Mucosa of gallbladder (tissue), 1 donor: ENCODE measurements at places on chromosomes 6 and 20. TPM values are rescaled to one million over a fixed set of nuclear protein-coding genes. Genes with fewer than 3 reads are reported as not detected.

DNA sequence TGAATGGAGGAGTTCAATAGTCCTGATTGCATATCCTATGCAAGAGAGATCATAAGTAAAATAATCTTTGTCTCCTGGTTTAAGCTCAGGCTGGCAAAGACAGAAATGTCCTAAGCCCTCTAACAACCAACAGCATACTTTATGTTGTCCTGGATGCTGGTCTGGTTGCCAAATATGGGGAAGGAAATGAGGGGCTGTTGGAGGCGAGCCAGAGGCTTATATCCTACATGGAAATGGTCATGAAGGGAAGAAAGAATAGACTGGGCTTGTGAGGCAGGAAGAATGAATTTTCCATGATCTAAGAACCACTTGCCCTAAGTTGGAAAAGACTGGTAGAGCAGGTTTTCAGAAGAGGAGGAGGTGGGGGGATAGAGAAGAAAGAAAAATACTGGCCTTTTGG, 237.1 kb downstream of the SMOC2 start:
- no peak for DNase-seq

MYO6 gene
- total RNA-seq = 107 TPM

- DNase-seq = no peak
These were observed 150.3 kb downstream of the CDK19 start for GRCh38 chr6:110664933-110665332.

GRCh38 chr6:126461045-126461444, 121.1 kb downstream of the CENPW start:
- DNase-seq = no peak

DNA sequence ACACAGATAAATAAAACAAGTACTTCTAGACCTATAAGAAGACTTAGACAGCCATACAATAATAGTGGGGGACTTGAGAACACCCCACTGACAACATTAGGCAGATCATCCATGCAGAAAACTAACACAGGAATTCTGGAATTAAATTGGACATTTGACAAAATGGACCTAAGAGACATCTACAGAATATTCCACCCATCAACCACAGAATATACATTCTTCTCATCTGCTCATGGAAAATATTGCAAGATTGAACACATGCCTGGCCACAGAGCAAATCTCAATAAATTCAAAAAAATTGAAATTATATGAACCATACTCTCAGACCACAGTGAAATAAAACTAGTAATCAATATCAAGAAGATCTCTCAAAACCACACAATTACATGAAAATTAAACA, 44.3 kb upstream of the KIAA1586 start:
- no peak for DNase-seq

DNA sequence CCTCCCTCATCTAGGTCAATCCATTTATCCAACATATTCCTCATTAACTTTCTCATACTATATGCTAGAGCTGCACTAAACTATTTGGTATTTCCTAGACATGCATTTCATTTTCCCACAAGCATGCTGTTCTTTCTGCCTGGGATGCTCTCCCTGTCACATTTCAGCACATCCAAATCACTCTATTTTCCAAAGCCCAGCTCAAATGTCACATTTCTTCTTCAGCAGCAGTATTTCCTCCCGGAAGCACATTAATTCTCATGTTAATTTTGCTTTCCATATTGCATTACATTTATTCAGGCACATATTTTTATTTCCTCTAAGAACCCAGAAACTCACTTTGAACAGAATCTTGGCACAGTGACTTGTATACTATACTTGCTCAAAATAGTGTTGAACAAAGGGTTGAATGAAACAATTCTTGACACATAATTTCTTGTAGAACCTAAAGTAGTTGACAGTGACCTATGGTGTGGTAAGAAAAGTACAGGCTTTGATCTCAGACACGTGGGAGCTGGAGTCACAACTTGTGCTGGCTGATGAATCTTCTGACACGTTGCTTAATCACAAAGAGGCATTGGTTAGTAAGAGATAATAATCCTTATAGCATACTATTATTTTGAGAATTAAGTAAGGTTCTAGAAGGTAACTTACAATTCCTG, 30.8 kb upstream of the CD2AP start:
- DNase-seq = no peak

DNA sequence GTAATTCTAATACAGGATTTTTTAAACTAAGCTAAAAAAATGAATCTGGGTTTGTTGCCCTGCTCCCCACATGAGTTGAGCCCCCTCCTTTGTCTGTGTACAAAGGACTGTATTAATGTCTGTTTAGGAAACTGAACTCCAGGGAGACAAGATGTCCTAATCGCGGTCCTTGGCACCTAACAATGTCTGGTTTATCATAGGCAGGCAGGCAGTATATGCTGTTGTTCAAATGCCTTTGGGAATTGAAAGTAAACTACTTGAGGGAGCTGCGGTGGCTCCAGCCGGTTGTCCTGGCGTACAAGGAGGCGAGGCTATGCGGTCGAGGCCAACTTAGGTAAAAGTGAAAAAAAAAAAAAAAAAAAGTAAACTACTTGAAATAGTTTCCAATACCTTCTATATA, 98.5 kb downstream of the TULP4 start:
- no peak for DNase-seq

DDO gene
- 5.6 TPM for total RNA-seq

DNA sequence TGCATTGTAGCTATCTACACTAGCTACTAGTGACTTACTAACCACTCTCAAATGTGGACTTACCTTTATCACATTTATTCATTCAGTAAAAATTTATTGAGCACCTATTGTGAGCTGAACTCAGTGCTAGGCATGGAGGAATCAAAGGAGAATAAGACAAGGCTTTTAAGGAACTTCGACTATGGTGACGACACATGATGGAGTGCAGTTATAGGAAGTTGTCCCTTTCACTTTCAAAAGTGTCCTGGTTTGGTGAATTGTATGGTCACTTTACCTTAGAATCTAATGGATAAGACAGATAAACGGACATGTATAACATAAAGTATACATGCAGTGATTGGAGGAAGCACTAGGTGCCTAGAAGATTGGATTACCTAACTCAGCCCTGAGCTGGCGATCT, 4.3 kb downstream of the AKAP7 start:
- DNase-seq = no peak

DNA sequence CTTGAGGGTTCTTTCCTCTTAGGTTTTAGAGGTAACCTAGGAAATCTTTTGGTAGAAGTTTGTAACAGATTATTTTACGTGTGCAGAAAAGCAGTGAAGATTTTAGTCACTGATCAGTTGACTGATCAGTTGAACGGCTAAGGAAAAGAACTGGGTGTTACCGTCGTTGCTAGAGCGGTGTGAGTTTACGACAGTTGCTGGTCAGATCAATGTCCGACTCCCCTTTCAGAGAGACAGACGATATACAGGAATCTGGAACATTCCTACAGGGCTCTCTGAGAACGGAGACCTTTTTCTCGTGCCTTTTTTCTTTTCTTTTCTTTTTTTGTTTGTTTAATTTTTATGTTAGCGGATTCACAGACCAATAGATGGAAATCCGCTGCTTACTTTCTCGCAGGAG, 132.1 kb upstream of the ZNF184 start:
- DNase-seq = no peak

DNA sequence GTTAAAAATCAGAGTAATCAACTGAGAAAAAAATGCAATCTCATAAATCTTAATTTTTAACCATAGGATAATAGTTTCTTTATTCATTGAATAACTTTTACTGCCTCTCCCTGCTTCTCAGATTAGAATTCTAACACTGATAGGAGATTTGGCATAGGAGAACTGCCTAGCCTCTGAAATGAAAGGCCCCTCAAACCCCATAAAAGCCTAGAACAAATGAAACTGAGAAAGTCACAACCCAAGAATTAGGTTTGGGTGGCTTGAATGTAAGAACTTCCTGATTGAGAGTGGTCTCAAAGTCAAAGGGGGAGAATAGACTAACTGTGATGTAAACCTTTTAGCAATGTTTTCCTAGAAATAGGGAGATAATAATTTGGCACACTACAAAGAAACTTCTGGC, 52.2 kb downstream of the SAMD5 start:
- DNase-seq = no peak

GRCh38 chr6:114063956-114064355, 93.0 kb upstream of the HDAC2 start:
- DNase-seq = no peak

- DNase-seq = no peak
These were observed 25.1 kb upstream of the RFPL4B start for GRCh38 chr6:112321941-112322424.

GRM1 gene
- total RNA-seq = not detected

DNA sequence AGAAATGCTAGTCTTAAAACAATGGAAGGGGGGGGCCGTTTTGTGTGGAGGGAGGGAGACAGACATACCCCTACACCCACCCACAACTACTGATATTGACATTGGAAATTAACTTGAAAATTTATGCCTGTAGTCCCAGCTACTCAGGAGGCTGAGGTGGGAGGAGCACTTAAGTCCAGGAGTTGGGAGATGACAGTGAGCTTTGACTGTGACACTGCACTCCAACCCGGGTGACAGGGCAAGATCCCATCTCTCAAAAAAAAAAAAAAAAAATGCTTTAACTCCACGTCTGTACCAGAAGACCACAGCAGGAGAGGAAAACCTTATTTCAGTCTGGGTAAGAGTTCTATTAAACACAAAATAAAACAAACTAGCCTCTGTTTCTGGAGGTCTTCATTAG, 2.2 kb downstream of the TBC1D20 start:
- no peak for DNase-seq

GRCh38 chr6:39273406-39273821, 40.8 kb downstream of the KCNK17 start:
- DNase-seq = peak; percentile 38

RAET1G gene
- total RNA-seq = 0.52 TPM

GRCh38 chr20:54431156-54431944, 44.0 kb upstream of the DOK5 start:
- no peak for DNase-seq

LKAAEAR1 gene
- total RNA-seq = not detected

ILRUN gene
- 89.5 TPM for total RNA-seq

HLA-F gene
- 87.3 TPM for total RNA-seq

DNA sequence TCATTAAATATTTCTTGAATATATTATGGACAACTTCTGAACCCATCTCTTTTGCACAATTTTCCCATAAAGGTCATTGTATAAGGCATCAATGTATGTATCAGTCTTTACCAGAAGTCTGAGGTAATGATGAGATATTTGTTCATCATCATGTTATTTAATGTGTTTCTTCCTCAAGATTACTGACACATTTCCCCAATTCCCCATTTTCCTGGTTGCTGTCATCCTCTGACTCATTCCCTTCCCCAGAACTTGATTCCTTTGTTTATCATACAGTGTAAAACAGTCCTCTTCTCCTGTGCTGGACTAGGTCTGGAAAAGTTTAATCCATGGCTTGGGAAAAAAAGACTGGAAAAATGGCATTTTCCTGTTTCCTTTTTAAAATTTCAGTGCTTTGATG, 107.9 kb upstream of the FLRT3 start:
- no peak for DNase-seq

- DNase-seq = no peak
These were observed 25.0 kb upstream of the C6orf62 start for GRCh38 chr6:24743944-24744335.

GRCh38 chr20:46682063-46682821, 7.0 kb downstream of the TP53RK start:
- DNase-seq = no peak

GRCh38 chr20:63011798-63012197, 5.0 kb upstream of the BHLHE23 start:
- DNase-seq = no peak
